Stimulated activated CD8-positive, alpha-beta memory T cell treated with anti-CD3 and anti-CD28 coated beads, Interleukin-15, amount 100 ng/mL, for 48 hours (primary cell): ENCODE measurements at places on chromosomes 12 and 14.

DNA sequence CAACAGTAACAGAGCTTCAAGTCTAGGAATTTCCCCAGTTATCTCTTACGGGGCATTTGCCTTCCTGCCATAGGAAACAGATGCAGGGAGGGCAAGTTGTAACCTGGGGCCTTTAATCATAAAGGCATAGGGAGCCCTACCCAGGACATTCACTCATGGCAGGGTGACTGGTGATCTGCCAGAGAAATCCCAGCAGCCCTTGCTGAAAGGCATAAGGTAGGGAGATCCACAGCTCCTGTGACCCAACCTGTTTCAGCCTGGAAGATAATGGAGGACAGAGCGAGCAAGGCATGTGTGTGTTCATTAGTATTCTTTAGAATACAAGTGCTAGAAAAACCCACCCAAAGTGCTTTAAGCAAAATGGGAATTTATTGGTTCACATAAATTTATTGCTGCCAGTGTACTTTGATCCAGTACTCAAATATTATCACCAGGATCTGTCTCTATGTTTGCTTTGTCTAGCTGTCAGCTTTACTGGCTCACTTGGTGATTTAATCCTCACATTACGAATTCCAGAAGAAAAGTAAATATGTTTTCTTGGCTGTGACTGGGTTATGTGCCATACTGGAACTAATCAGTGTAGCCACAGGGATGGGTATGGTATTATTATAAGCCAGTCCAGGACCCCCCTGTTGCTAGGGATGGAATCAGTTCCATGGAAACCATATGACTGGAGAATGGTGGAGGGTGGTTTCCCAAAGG is 21.1 kb upstream of the AKAP6 start:
- DNase-seq = no peak

DNA sequence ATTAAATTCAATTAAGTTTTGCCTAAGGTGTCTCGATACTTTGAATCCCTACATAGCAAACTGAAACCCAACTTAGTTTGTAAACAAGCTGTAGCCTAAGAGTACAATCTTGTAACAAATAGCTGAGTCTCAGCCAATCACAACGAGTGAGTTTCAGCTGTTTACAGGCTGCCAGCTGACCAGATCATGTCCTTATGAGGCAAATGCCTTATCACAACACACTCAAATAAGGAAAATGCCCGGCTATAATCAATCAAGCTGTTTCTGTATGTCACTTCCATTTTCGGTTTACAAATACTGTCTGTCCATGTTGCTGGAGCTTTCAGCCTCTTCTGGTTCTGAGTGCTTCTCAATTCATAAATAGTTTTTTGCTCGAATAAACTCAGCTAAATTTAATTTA is 943.8 kb downstream of the SLC16A7 start:
- no peak for DNase-seq

- DNase-seq = no peak
These were observed at the start of gene GLI1 for GRCh38 chr12:57459750-57460467. Gene GLI1 (plus strand): TSS chr12:57459785. CDS start chr12:57463692, 3,907 bp downstream.

- no peak for DNase-seq
These were observed 10.7 kb downstream of the MED13L start for GRCh38 chr12:116266631-116267349.

GRCh38 chr12:21910657-21911056 is 30.6 kb downstream of the ABCC9 start:
- no peak for DNase-seq

DNA sequence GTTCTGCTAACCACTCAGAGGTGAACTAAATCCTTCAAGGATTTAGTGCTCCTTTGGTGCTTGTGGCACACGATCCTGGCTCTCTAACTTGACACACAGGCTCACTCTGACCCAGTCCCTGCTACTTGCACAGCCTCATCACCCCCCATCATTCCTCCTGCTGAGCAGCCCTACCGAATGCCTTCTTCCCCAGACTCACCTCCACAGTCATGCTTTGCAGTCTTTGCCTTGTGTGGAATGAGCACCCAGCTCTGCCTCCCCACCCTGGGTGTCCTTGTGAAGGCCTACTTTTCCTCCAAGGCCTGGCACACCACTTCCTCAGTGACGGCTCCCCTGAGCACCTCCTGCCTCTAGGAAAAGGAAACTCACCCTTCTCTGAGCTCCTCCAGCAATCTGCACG is 7.9 kb upstream of the TINF2 start:
- no peak for DNase-seq

DNA sequence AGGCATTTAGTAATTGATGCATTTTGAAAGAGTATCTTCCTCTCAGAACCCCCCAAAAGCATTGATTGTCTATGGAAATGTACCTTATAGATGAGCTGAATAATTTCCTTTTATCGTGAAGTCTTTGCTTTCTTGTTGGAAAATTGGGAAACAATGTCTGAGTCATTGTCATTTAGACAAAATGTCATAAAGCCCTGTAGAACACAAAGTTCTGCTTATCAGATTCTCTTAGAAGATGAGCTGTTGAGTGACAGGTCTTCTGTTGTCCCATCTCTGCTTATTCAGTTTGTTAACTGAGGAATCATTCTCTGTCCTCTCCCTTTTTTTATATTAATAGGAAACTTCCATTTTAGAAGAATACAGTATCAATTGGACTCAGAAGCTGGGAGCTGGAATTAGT is 22.9 kb downstream of the MAPKAPK5 start:
- DNase-seq = no peak

DNA sequence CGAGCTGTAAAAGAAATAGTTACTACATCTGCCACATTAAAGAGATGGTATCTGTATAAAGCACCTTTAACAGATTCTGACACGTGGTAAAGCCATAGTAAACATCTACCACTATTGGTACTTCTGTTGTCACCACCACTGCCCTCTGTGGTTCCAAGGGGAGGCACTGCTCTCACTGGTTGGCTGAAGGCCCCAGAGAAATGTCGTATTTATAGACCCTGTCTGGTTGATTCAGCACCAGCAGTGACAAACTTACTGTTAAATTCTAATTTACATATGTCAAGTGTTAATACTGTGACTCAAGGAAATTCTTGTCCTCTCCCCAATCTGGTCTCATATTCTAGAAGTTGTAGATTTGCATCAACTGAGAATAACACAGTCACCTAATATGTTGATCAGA is 281.1 kb downstream of the ERC1 start:
- DNase-seq = peak; percentile 4

GRCh38 chr12:52190860-52191729 is 719 bp downstream of the KRT80 start:
- no peak for DNase-seq

- no peak for DNase-seq
These were observed 35.1 kb downstream of the CAMKK2 start for GRCh38 chr12:121261398-121261797.

DNA sequence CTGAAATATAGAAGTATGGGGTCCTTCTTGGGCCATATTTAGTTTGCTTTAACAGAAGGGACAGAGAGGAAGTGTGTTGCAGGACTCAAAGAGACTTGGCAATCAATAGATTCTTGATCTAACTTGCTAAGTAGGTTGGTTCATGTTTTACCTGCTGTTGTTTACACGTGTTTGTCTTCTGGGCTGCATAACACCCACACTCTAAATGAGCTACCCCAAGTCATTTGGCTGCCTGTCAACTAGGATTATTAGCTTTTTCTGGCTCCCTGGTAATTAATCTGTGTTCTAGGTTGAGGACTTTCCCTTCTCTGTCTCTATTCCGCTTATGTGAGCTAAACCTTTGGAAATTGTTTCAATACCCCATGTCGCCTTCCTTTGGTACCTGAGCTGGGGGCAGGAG is 10.1 kb upstream of the TBPL2 start:
- DNase-seq = no peak

- DNase-seq = no peak
These were observed 103.2 kb upstream of the DYRK2 start for GRCh38 chr12:67545298-67545697.

- DNase-seq = no peak
These were observed 187.2 kb downstream of the TMTC2 start for GRCh38 chr12:82873951-82874350.

DNA sequence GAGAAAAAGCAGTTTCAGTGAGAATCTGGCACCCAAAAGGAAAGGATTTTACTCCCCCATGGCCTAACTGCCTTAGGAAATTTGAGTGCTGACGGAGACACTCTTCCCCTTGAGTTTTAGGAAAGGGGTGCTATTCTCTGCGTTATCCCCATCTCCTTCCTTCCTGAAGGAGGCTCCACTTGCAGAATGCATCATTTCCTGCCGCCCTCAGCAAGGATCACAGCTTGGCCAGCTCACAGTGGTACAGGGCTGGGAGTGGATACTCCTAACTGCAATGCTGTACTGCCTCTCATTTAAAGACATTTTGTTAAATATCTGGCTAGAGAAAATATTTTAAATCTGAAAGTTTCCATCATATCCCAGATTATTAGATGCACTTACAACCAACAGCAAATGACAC is 33.0 kb downstream of the RDH12 start:
- no peak for DNase-seq

- DNase-seq = no peak
These were observed 45.9 kb upstream of the MSRB3 start for GRCh38 chr12:65232476-65233077.

GRCh38 chr12:71499834-71500233 is 60.2 kb downstream of the LGR5 start:
- DNase-seq = no peak

DNA sequence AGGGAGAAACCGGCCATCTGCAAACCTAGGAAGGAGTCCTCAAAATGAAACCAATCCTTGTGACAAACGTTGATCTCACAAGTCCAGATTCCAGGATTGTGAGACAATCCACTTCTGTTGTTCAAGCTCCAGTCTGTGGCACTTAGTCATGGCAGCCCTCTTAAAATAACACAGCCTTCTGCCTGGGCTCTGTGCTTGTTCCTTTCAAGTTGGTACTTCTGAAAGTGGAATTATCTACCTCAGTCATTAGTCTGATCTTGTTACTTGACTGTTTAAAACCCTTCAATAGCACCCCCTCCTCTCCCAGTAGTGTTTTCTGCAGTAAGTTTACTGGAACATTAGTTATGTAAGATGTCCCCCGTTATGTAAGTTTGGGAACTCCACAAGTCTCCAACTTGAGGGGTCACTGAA is 111.0 kb upstream of the HIF1A start:
- DNase-seq = no peak

DNA sequence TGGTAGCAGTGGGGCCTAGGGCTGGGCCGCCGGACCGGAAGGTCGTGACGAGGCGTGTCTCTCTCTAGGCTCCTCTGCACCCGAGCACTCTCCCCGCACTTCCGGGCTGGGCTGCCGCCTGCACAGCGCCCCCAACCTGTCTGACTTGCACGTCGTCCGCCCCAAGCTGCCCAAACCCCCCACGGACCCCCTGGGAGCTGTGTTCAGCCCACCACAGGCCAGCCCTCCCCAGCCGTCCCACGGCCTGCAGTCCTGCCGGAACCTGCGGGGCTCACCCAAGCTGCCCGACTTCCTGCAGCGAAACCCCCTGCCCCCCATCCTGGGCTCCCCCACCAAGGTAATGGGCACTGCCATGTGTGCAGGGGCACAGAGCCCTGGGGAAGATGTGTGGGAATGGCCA is 13.3 kb upstream of the PUS1 start:
- no peak for DNase-seq

- DNase-seq = no peak
These were observed 291.9 kb upstream of the RTL1 start for GRCh38 chr14:101195309-101195901.

DNA sequence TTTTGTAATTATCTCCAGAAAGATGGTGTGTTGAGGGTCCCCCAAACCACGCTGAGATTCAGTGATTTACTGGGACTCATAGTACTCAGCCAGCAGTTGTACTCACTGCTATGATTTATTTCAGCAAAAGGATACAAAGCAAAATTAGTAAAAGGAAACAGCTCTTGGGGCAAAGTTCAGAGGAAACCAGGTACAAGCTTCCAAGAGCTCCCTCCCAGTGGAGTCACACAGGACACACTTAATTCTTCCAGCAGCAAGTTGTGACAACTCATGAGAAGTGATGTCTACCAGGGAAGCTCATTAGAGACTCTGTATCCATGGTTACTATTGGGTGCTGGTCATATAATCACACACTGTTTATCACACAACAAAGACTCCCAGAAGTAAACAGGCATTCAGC is 38.7 kb downstream of the TTC8 start:
- DNase-seq = no peak

DNA sequence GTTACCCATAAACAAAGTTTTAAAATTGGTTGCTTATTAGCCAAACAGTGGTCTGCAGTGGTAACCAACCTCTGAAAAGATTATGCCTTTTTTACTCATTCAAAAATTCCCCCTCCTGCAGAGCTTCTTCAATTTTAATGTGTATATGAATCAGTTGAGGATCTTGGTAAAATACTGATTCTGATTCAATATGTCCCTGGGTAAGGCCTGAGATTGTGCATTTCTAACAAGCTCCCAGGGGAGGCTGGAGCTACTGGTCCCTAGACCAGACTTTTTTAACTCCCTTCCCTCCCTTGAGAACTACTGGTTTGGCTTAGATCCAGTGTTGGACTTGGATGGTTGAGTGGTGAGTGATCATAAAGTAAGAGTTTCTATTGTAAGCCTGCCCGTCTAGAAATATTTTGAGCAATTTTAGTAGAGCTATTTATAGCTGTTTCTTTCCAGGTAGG is 90.2 kb downstream of the FUT8 start:
- DNase-seq = no peak

- no peak for DNase-seq
These were observed 5.5 kb downstream of the C12orf71 start for GRCh38 chr12:27076928-27077327.

DNA sequence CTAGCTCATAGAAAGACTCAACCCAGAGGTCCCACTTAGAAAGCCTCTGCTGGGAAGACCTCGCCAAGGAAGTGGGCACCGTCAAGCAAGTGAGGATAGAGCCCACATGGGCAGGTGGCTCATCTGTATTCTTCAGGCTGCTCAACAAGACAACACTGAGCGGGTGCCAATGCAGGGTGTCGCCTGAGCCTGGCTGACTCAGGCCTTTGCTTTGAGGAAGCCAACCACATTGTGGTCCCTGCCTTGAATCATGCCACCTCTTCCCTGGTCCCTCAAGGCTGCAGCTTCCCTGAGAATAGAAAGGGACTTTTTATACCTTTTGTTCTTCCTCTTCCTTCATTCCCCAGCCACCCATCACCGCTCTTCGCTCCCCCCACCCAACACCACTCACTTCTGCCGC is 2.1 kb upstream of the RNASE13 start:
- DNase-seq = no peak

- DNase-seq = no peak
These were observed 357.1 kb upstream of the SFSWAP start for GRCh38 chr12:131353826-131354225.

- DNase-seq = no peak
These were observed 4.2 kb downstream of the SH2B3 start for GRCh38 chr12:111409780-111410430.

GRCh38 chr14:37203423-37203822 is 5.7 kb downstream of the MIPOL1 start:
- no peak for DNase-seq
